Progenitor cell of endocrine pancreas (in vitro differentiated cells): ENCODE measurements at places on chromosomes 1 and 21. TPM values are rescaled to one million over a fixed set of nuclear protein-coding genes. Genes with fewer than 3 reads are reported as not detected.

A3GALT2 gene
- 0.29 and 0.40 TPM in 2 replicates for total RNA-seq

DNA sequence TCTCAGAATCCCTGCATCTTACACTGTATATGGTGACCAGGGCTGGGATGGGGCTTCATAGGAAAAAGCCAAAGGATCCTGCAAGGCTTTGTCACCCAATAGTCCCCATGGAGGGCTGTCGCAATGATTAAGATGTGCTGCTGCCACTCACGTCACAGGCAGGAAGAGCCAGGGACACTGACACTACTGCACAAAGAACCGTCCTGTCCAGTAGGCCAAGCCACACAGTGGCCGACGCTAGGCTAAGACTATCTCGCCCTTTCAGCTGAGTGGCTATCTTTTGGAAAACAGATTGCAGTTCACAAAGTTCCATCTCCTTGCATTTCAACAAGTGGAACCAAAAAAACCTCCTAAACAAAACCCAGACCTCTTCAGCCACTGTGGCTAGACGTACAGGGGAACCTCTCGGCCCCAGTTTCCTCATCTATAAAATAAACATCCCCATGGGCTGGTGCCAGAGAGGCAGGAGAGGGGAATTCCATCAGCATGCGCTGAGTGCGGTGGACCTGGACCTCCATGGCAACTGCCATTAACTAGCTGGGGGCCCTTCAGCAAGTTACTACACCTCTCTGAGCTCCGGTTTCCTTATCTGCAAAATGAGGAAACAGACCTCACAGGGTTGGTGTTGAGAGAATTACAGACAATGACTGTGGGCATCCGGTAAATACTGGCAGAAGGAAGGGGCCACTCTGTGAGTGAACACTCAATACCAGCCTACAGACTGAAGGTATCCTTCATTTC is 8.7 kb downstream of the CAPZB start:
- H3K27me3 ChIP-seq, result no peaks in the 10 kb centered on the region
- peaks cover 1% of the 10 kb centered on the region for H3K36me3 ChIP-seq
- H3K4me1 ChIP-seq, result peaks cover 9% of the 10 kb centered on the region
- H3K27ac ChIP-seq, result no peak overlapping the region

DNA sequence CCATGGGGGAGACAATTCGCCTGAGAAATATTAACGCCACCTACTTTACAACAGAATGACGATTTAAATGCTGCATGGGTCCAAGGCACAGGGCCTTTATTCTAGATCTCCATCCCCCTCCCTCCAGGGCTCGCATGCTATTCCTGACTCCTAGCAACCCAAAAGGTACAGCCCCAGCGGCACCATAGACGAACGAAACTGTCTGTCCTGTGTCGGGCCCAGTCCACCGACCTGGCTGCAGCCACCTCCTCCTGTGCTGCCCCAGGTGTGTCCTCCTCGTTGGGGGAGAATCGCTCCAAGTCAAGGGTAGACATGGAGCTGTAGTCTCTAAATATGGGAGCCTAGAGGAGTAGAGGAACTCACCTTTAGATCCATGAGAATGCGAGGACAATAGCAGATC is 196.5 kb downstream of the TOMM20 start:
- no peak for DNase-seq
- H3K27ac ChIP-seq, result no peak overlapping the region
- H3K36me3 ChIP-seq, result no peaks in the 10 kb centered on the region
- H3K27me3 ChIP-seq, result no peaks in the 10 kb centered on the region
- H3K4me3 ChIP-seq, result no peak overlapping the region
- H3K4me1 ChIP-seq, result peaks cover 16% of the 10 kb centered on the region

KRTAP12-2 gene
- not detected in 2 replicates for total RNA-seq

- H3K27ac ChIP-seq, result no peak overlapping the region
- H3K36me3 ChIP-seq, result no peaks in the 10 kb centered on the region
- no peak for DNase-seq
Measured at GRCh38 chr1:95281781-95282517, 47.9 kb downstream of the RWDD3 start.

GRCh38 chr21:26777166-26777565 is 68.0 kb downstream of the ADAMTS1 start:
- H3K4me1 ChIP-seq, result no peaks in the 10 kb centered on the region
- no peak overlapping the region for H3K27ac ChIP-seq
- H3K4me3 ChIP-seq, result no peak overlapping the region
- H3K27me3 ChIP-seq, result no peaks in the 10 kb centered on the region
- no peaks in the 10 kb centered on the region for H3K36me3 ChIP-seq

DNA sequence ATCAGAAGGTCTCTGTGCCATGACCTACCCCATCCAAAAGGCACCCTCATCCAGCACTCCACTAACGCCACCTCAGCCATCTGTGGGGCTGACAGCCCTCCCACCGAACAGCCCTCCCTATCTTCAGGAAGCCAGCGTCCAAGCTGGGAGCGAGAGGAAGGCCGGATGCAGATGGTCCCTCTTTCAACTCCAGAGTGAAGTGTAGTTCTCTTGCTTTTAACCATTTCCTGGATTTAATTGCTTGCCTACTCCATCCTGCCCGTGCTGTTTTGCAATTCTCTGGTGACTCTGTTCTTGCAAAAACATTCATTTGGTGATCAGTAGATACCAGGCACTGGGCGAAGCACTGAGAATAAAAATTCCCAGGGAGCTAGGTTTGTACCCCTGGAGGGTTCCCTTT is 8.2 kb upstream of the DYRK1A start:
- DNase-seq, result no peak
- H3K27ac ChIP-seq, result no peak overlapping the region
- no peak overlapping the region for H3K4me3 ChIP-seq

PLEKHN1 gene
- total RNA-seq, result 1.1 and 1.9 TPM in 2 replicates

MEGF6 gene
- total RNA-seq, result 79.2 and 83.8 TPM in 2 replicates

- no peak overlapping the region for H3K4me3 ChIP-seq
- H3K4me1 ChIP-seq, result no peaks in the 10 kb centered on the region
- no peaks in the 10 kb centered on the region for H3K36me3 ChIP-seq
Measured at GRCh38 chr1:98920441-98921110, 84.1 kb downstream of the PLPPR5 start.

- H3K4me3 ChIP-seq, result no peak overlapping the region
- H3K36me3 ChIP-seq, result peaks cover 7% of the 10 kb centered on the region
- peaks cover 23% of the 10 kb centered on the region for H3K4me1 ChIP-seq
- peak; percentile 72 for DNase-seq
- H3K27me3 ChIP-seq, result no peaks in the 10 kb centered on the region
- H3K27ac ChIP-seq, result no peak overlapping the region
Measured at GRCh38 chr1:6475381-6476133, 9.6 kb upstream of the TNFRSF25 start.

- no peaks in the 10 kb centered on the region for H3K36me3 ChIP-seq
- H3K27ac ChIP-seq, result no peak overlapping the region
- H3K4me3 ChIP-seq, result no peak overlapping the region
- peaks cover 2% of the 10 kb centered on the region for H3K4me1 ChIP-seq
Measured at GRCh38 chr1:30111431-30111830, 612.0 kb downstream of the MATN1 start.

DNA sequence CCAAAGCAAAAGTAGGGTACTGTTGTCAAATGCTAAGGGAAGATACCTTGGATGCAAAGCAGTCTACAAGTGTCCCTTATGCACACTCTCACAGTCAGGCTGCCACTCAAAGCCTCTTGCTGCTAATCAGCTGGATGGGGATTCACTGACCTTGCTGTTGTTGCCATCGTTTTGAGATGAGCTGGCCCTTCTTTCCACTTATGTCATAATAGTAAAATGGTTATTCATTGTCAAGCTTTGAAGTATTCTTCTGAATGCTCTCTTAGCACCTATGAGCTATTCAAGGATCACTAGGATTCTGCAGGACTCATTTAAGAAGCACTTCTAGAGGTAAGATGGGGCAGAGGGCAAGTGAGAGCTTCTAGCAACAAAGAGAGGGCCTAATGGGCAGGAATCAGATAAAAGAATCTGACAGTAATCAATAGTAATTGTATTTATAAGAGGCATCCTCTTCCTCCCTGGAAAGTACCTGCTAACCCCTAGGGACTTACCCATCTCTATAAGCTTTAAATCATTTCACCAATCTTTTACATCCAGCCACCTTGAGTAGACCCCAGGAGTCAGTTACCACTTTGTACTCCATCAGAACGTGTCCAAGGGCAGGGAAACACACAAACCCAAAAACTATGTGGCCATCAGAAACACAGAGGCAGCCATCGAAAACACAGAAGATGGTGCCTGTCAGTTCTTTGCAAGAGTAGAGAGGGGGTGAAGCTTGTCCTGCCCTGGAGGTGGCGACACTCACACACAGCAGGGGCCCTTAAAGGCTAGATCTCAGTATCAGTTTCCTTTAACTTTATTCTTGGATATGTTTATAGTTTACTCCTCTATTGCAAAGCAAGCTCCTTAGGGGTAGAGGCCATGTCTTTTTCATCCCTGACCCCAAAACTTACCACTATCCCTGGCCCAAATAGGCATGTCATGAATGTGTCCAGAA is 103.7 kb upstream of the NFIA start:
- H3K4me3 ChIP-seq, result no peak overlapping the region
- H3K4me1 ChIP-seq, result peaks cover 2% of the 10 kb centered on the region
- DNase-seq, result no peak
- H3K27me3 ChIP-seq, result peaks cover 6% of the 10 kb centered on the region
- no peaks in the 10 kb centered on the region for H3K36me3 ChIP-seq

- no peaks in the 10 kb centered on the region for H3K27me3 ChIP-seq
- no peak overlapping the region for H3K27ac ChIP-seq
- H3K36me3 ChIP-seq, result peaks cover 8% of the 10 kb centered on the region
Measured at GRCh38 chr1:23394181-23394580, 24.5 kb upstream of the ZNF436 start.

LDLRAD2 gene
- 0.55 and 0.77 TPM in 2 replicates for total RNA-seq

- H3K36me3 ChIP-seq, result peaks cover 7% of the 10 kb centered on the region
- no peak for DNase-seq
- no peak overlapping the region for H3K27ac ChIP-seq
- no peaks in the 10 kb centered on the region for H3K27me3 ChIP-seq
- H3K4me3 ChIP-seq, result no peak overlapping the region
Measured at GRCh38 chr1:178122283-178122682, 28.4 kb downstream of the RASAL2 start.

DNA sequence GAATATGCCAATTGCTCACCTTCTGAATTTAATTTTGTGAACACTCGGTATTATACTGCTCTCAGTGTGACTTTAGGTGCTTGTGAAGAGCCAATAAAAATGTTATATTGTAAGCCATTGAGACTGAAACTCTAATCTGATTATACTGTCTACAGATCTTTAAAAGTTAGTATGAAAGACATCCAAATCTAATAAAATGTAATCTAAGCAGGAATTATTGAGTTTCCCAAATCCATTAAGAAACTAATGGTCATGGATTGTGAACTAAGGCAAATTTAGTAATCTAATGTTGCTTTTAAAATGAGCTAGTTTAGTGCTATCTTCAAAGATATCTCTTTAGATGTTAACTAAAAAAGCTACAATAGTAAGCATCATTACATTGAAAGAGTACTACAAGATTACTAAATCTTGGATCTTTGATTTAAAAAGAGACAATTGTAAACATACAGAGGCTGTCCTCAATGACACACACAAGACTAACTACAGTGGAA is 1132.4 kb upstream of the B3GALT2 start:
- H3K4me1 ChIP-seq, result no peaks in the 10 kb centered on the region
- H3K36me3 ChIP-seq, result no peaks in the 10 kb centered on the region
- H3K4me3 ChIP-seq, result no peak overlapping the region
- no peak overlapping the region for H3K27ac ChIP-seq
- no peaks in the 10 kb centered on the region for H3K27me3 ChIP-seq

NCAM2 gene
- total RNA-seq, result 0.60 and 1.1 TPM in 2 replicates

DNA sequence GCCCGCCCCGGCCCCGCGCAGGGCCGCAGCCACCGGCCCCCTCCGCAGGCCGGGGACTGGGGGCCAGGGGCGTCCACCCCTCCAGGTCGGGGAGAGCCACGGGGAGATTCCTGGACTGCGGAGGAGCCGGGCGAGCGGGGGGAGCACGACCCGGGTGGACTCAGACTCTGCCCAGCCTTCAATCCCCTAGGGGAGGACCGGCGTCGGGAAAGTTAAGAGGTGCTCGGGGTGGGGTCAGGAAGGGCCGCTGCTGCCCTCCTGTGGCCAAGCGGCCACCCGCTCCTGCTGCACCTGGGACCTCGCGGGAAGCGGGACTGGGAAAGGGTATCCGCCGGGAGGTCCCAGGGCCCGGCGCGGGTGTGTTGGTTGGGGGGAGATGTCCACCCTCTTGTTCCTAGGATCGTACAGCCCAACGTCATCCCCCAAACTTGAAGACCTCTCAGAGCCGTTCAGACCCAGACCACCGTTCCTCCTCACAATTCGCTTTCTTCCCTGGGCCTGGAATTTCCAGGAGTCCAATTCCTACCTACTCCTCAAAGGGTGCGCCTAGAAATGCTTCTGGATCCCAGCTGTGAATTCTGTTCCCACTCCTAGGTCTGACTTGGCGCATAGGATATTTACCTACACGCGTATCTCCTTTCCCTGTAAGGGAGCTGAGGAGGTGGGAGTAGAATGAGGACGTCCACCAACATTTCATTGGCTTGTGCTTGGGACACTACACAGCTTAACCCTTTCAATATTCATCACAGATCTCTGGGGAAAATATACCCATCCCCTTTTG is 484 bp upstream of the RHOC start:
- peaks cover 27% of the 10 kb centered on the region for H3K4me1 ChIP-seq
- H3K4me3 ChIP-seq, result peak overlapping the region; percentile 72
- DNase-seq, result peak; percentile 82
- peak overlapping the region; percentile 78 for H3K27ac ChIP-seq

DNA sequence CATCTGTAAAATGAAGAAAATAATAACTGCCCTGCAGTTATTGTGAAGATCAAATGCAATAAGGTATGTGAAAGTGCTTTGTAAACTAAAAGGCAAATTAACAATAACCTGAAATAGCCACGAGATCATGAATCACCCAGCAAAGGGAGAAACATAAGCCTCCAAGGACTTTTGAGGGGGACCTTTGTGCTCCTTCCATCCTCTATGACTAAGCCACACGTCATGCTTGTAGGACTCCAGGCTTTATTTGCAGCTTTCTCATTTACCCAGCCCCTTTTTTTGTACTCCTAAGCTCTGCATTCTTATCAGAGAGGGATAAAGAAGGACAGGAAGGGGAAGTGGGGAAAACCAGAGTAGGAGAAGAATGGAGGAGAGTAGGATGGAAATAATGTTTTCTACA is 115.1 kb downstream of the PROX1 start:
- no peak overlapping the region for H3K4me3 ChIP-seq
- no peak for DNase-seq
- no peaks in the 10 kb centered on the region for H3K36me3 ChIP-seq
- H3K4me1 ChIP-seq, result peaks cover 8% of the 10 kb centered on the region

- H3K36me3 ChIP-seq, result no peaks in the 10 kb centered on the region
- no peaks in the 10 kb centered on the region for H3K4me1 ChIP-seq
- H3K27ac ChIP-seq, result no peak overlapping the region
- H3K4me3 ChIP-seq, result no peak overlapping the region
- DNase-seq, result no peak
Measured at GRCh38 chr1:25738499-25738898, 61.5 kb upstream of the SELENON start.

DNA sequence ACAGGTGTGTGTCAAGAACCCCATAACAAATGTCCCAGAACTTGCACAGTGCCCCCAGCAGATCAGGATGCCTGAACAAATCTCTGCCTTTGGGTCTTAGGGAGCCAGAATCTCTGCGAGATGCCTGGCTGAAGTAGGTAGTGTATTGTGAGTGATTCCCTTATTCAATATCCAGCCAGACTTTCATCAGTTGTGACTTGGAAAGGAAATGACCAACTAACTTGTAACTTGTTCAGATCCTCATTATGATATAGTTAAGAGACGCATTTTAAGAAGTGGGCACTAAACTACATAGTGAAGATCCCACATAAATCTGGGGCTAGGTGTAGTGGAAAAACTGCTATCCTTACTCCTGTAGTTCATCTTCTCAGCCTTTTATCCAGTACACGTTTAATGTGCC is 11.8 kb downstream of the OLIG2 start:
- DNase-seq, result no peak
- no peak overlapping the region for H3K4me3 ChIP-seq
- H3K27ac ChIP-seq, result no peak overlapping the region
- H3K4me1 ChIP-seq, result no peaks in the 10 kb centered on the region
- peaks cover 65% of the 10 kb centered on the region for H3K27me3 ChIP-seq
- no peaks in the 10 kb centered on the region for H3K36me3 ChIP-seq

GRCh38 chr21:38333301-38334272 is 76.8 kb downstream of the KCNJ15 start:
- peaks cover 10% of the 10 kb centered on the region for H3K27me3 ChIP-seq
- no peak overlapping the region for H3K4me3 ChIP-seq
- no peak overlapping the region for H3K27ac ChIP-seq
- H3K36me3 ChIP-seq, result no peaks in the 10 kb centered on the region
